ENCODE measurements at places on chromosomes 3 and 15.

GRCh38 chr3:30503446-30503845 is 103.0 kb upstream of the TGFBR2 start:
- no peak for DNase-seq

- DNase-seq, result no peak
These were observed 245.3 kb downstream of the BBX start for GRCh38 chr3:107767897-107768605.

GRCh38 chr3:151155409-151156128 is 47.4 kb downstream of the GPR171 start:
- DNase-seq, result no peak

- no peak for DNase-seq
These were observed 21.0 kb upstream of the NFKBIZ start for GRCh38 chr3:101828276-101828675.

DNA sequence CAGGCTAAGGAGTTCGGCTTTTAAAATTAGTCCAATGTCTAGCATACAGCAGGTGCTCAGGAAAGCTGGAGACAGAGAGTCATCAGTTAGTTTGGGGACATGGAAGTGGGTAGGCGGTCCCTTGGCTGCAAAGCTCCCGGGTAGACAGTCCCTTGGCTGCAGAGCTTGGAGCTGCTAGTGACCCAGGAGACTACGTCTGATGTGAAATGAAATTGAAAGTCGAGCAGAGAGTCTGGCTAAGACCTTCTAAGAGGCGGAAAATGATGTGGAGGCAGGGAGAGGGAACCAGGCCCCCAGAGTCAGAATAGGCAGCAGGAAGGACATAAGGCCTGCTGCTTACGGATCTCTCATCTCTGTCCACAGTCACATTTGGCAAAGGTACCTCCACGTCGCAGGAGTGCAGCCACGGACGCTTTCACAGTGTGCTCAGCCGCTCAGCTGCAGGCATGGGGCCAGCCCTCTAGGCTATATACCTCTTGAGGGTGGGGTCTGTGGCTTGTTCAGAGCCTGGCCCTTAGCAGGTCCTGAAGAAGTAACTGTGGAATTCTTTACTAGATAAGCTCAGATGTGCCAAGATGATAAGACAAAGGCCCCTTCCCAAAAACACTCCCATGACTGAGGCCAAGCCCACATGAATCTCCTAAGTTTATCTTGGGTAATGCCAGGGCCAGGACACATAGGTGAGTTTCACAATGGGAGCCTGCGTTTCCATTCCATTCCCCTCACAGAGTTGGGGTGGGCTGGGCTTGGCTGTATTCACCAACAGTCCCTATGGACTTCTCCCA is 131.7 kb downstream of the XXYLT1 start:
- DNase-seq, result no peak

- DNase-seq, result no peak
These were observed 54.8 kb upstream of the ATP2C1 start for GRCh38 chr3:130838898-130839600.

GRCh38 chr15:66766282-66767230 is 64.5 kb downstream of the SMAD6 start:
- DNase-seq, result no peak

- no peak for DNase-seq
These were observed 237.7 kb upstream of the WNT5A start for GRCh38 chr3:55724821-55725220.

DNA sequence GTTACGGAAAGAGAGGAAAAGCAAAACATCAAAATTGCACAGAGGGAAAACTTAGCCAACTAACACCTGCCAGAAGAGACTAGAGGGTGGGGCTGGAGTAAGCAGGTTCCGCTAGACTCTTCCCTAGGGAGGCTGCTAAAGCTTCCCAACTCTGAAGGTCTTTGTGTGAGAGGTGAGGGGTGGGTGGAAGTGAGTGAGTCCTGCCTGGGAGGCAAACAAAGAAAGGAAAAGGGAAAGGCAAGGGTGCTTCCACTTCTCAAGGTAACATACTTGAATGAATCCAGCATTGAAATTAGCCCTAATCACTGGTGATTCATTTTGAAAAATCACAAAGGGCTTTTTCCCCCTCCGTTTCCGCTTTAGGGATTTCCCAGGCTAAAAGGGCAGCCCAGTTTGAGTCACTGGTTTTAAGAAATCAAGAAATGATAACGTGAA is 220.5 kb upstream of the ADAMTS9 start:
- no peak for DNase-seq

GRCh38 chr15:48244921-48245320 is 38.8 kb downstream of the SLC12A1 start:
- DNase-seq, result no peak

GRCh38 chr15:76127880-76128279 is 68.1 kb downstream of the TMEM266 start:
- DNase-seq, result no peak

GRCh38 chr3:121998030-121998580 is 23.9 kb downstream of the ILDR1 start:
- DNase-seq, result no peak

DNA sequence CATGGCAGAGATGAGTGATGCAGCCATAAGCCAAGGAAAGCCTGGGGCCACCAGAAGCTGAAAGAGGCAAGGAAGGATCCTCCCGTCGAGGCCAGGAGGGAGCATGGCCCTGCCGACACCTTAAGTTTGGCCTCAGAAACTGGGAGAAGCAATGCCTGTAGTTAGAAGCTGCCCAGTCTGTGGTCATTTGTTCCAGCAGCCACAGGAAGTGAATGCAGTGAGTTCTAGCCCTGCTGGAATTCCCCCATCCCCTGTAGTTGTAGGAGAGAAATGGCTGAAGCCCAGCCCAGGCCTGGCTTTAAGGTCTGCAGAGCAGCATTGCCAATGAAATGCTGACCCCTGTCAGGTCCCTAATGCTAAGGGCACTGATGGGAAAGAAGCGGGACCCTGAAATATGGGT is 12.2 kb upstream of the CHSY1 start:
- DNase-seq, result no peak

GRCh38 chr3:37290551-37290950 is 116.2 kb upstream of the LRRFIP2 start:
- DNase-seq, result no peak

- no peak for DNase-seq
These were observed 51.9 kb upstream of the CDIN1 start for GRCh38 chr15:36527235-36528162.

DNA sequence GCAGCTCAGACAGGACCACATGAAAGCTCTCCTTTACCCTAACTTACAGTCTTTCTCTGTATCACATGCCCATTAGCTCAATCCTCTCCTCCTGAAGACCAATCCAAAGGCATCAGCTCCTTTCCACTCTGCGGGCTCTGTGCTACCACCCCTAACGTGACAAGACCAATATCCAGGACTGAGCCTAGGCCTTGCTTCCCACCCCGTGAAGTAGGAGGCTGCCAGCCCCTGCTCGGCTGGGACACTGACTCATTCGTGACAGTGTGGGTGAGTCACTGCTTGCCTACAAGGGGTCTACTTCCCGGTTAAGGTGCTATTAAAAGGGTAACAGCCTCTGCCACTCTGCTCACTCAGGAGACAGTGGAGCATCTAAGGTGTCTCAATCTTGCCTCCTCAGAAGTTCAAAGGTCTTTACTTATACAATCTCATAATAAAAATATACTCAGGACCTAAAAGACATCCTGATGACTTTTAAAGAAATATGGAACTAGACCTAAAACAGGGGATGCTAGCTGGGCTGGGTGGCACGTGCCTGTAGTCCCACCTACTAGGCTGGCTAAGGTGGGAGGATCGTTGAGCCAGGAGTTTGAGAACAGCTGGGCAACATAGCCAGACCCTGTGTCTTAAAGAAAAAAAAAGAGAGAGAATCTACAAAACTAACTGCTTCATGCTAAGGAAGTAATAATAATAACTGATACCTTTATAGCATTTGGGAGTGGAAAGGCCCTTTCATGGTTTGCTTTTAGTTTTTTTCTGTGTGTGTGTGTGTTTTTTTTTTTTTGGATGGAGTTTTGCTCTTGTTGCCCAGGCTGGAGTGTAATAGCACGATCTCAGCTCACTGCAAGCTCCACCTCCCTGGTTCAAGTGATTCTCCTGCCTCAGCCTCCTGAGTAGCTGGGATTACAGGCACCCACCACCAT is 55.0 kb downstream of the TMEM44 start:
- DNase-seq, result no peak

DNA sequence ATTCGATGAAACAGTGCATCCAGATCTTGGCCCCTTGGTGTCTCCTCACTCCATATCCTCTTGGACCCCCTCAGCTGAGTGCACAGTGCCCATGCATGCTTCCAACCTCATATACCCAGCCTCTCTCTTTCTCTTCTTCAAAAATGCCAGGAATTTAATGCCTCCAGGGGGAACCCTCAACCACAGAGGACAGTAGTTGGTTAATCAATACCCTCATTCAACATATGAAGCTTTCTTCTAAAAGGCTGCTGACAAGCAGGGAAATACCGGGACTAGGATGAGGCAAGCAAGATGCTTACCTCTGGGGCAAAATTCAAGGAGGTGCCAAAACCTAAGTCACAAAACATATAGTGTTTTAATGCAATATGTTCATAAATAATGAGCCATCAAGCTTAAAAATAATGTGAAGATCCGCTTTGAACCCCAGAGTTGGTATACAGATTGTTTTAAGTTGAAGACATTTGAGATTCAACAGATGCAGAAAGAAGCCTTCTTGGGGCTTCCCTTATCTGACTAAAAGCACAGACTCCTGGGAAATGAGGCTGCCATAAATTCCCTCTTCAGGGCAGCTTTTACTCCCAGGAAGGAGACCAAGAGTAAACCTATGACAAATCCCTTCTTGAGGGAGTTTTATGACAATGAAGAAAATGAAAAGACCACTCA is 48.2 kb upstream of the FHIT start:
- DNase-seq, result no peak

- no peak for DNase-seq
These were observed 33.1 kb upstream of the UBE2Q2 start for GRCh38 chr15:75809986-75810750.

- peak; percentile 19 for DNase-seq
These were observed 744.8 kb upstream of the GBE1 start for GRCh38 chr3:82506204-82506603.

- DNase-seq, result no peak
These were observed 571.9 kb upstream of the ZNF385D start for GRCh38 chr3:22322861-22323260.

DNA sequence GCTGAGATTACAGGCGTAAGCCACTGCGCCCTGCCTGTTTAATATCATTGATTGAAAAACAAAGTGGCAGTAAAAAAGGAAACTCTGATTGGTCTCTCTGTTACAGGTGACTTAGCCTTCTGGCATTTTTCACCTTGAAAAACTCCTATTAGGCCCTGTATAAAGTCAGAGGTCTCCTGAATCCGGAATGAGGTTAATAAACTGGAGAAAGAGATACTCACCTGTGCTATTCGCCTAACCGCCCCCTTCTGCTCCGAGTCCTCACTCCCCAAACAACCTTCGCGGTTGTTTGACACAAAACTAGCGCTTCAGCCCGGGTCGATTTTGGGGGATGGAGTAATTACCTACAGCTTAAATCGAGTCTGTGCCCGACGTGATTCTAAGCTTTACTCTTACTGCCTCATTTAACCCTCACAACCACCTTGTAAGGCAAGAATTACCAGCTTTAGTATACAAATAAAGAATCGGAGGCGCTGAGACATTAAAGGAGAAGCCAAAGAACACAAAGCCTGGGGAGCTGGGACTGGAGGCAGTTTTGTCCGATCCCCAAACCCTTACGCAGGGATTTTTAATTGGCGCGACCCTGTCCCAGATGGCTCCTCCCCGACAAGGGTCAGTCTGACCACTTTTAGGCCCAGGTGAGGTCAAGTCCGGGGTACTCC is 441 bp downstream of the CEP70 start:
- DNase-seq, result no peak

- DNase-seq, result no peak
These were observed 10.6 kb upstream of the MANF start for GRCh38 chr3:51374456-51374855.

GRCh38 chr3:102394517-102394916 is 40.3 kb upstream of the ZPLD1 start:
- no peak for DNase-seq

- DNase-seq, result no peak
These were observed 81.5 kb upstream of the KCNAB1 start for GRCh38 chr3:156038869-156039268.

DNA sequence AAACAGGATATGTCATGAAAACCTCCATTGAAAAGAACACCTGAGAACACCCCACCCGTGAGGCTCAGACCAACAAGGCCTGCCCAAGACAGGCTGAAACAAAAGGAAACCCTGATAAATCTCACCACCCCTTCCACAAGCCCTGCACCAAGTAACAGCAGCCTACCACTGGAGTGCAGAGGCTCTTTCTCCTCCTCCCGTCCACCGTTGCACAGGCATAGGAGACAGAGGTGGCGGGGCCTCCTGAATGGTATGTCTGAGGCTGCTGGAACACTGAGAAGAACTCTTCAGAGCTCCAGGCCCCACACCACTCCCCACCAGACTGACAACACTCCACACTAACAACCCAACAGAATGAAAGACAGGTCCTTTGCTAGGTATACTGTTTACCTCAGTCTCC is 21.4 kb downstream of the CHDH start:
- DNase-seq, result no peak

DNA sequence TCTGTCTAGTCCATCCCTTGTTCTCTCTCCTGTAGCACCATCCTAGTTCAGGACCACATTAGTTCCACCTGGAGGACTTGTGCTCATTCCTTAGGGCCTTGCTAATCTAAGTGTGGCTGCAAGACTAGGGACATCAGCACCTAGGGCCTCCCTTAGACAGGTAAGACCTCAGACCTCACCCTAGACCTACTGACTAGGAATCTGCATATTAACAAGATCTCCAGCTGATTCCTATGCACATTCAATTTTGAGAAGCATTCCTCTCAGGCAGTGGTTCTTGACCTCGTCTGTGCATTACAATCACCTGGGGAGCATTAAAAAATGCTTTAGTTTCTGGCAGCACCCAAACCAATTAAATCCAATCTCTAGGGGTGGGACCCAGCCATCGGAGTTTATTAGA is 238.4 kb upstream of the RGMA start:
- DNase-seq, result no peak

DNA sequence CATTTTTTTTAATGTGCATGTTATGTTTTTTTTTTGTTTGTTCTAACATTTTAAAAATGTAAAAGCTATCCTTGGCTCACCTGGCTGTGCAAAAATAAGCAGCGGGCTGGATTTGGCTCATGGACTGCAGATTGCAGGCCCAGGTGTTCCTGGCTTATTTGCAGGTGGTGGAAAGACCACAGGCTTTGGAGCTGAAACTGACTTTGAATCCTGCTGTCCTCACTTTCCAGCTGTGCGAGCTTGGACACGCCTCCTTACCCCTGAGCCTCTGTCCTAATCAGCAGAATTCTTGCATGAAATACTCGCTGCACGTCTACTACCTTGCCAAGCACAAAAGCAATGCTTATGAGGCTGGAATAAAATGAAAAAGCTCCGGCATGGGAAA is 188.7 kb upstream of the TPM1 start:
- DNase-seq, result no peak

GRCh38 chr15:75921732-75922703 is 18.3 kb downstream of the FBXO22 start:
- DNase-seq, result no peak

All from left hindlimb (tissue), 1 donor.